ENCODE measurements at places on chromosomes 6 and 20.

DNA sequence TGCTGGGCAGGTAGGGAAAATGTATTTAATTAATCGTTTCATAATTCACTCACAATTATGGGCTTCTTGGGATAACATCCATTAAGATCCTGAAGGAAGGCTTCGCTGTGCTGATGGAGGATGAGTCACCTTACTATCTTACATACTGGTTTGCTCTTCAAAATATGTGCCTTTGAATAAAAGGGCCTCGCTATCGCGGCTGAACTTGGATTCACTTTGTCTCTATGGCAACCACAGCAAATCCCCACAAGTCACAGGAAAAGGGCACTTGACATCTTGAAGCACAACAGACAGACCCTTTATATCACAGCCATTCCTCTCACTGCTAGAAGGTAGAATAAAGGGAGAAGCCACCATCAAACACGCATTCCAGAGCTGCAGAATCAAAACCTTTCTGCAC is 141.3 kb upstream of the MYLIP start:
- DNase-seq = peak; percentile 52

DNA sequence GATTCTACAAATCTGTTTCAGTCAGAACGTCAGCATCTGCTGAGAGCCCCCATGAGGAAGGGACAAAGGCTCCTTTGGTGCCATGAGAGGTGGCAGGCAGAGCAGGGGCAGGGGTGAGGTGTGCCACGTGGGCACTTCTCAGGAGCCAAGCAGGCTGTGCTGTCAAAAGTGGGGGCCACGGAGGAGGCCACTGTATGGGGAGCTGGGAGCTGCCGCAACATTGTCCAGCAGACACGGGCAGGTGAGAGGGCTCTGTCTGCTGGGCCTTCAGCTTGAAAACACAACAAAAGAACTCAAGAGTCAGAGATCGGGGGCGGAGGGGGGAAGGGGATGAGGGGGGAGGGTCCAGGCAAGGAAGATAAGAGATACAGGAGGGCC is 21.6 kb upstream of the FOXP4 start:
- no peak for DNase-seq

GRCh38 chr20:54321352-54322087 is 113.6 kb downstream of the PFDN4 start:
- DNase-seq = no peak

DNA sequence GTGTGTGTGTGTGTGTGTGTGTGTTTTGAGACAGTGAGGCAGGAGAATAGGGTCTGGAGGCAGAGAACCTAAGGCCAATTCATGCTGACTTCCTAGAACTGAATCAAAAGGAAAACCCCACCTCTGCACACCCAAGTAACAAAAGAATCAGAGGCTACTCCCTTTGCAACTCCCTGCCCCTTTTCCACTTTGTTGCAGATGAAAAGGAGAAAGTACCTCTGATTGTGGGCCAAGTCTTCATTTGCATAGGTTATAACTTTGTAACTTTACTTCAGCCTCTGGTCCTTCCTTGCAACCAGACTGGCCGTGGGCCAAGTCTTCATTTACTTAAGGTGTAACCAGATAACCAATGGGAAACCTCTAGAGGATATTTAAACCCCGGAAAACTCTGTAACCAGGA is 168.8 kb downstream of the EYA2 start:
- DNase-seq = no peak

DNA sequence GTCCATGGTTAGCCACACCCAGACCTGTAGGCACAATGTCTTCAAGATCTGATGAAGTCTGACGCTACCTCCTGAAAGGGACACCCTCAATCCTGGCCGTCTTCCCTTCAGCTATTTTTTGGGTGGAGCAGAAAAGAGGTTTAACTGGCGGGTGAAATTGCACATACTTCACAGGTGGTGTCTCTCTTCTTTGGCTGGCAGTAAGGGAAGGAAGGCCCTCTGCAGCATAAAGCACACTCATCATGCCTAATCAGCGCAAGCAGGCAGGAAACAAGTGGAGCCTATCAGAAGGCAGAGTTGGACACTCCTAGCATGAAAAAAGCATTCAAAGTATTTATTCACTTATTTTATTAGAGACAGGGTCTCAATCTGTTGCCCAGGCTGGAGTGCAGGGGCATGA is 32.9 kb downstream of the PNLDC1 start:
- no peak for DNase-seq

GRCh38 chr6:105596284-105596755 is 193.4 kb upstream of the PREP start:
- DNase-seq = no peak

- DNase-seq = no peak
Observed at GRCh38 chr6:165837948-165838745, 175.1 kb upstream of the PDE10A start.

GRCh38 chr20:41110930-41111577 is 26.3 kb upstream of the PLCG1 start:
- DNase-seq = no peak

DNA sequence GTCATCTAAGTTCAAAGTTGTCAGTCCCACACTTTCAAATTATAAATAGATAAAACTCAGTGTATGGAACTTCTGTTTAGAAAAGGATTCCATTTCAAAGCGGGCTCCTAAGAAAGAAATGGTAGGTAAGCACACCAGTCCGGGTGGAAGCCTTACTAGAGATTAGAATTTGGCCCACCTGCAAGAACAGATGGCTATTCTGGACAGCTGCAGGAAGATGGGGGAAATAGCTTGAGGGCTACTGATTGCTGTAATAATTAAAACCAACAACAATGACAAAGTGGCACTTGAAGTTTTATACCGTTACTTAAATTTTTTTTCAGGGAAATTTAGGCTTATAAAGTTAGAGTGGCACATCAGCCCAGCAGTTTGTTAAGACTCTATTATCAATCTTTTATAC is 83.3 kb downstream of the HIVEP2 start:
- DNase-seq = no peak

GRCh38 chr6:157861184-157861583 is 38.1 kb downstream of the SNX9 start:
- no peak for DNase-seq

DNA sequence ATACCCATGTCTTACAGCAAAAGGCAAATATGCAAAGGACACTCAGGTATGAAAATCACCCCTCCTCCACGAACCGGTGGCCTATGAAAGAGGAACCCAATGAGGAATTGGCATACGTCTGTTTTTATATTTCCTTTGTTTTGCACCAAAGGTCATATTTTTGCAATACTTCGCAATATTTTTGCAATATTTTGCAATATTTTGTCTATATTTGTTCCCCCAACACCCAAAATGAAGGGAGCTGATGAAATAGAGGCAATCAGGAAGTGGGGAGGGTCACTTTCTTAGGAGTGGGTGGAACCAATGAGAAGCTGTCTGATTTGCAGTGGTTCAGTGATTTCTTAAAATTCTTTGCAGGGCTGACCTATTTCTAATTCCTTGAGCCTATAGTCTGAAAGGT is 296.8 kb upstream of the TSHZ2 start:
- DNase-seq = no peak

- DNase-seq = no peak
Observed at GRCh38 chr20:48431653-48432493, 395.9 kb downstream of the PREX1 start.

GRCh38 chr6:47631797-47632196 is 66.6 kb upstream of the ADGRF4 start:
- DNase-seq = no peak

- no peak for DNase-seq
Observed at GRCh38 chr6:56282391-56282790, 35.0 kb upstream of the COL21A1 start.

DNA sequence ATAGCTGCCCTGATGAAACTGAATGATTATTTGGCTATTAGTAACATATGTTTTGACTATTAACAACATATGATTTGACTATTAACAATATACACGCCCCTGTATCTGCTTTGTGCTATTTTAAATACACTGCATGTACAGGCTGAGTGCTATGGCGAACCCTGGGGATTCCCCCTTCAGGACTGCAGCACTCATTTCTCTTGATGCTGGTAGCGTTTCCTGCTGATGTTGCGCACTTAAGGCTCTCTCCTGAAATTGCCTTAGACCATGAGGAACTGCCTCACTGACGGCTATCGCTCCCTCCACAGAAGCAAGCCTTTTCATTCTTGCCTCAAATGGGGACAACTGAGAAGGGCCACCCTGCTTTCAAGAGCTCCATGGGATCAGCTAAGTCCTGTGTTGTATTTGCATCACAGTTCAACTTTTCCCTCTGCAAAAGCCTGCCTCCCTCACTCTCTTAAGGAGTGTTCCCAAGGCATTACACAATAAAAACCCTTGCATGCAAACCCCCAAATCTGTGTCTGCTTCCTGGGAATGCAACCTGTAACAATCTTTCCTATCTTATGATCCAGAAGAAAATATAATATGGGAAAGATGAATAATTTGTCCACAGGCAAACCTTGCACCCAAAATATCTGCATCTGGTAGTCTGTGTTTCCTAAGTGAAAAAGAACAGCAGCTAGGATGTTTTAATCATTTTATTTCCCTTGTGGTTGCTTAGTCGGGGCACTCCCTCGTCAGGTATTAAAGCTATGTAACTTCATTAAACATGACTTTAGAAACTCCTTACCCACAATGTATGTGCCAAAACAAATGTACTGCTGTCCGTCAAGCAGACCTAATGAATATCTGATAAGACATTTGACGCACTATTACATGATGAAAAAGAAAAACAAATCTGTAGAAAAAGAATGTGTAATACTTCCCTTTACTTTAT is 456.4 kb downstream of the COL12A1 start:
- DNase-seq = no peak

DNA sequence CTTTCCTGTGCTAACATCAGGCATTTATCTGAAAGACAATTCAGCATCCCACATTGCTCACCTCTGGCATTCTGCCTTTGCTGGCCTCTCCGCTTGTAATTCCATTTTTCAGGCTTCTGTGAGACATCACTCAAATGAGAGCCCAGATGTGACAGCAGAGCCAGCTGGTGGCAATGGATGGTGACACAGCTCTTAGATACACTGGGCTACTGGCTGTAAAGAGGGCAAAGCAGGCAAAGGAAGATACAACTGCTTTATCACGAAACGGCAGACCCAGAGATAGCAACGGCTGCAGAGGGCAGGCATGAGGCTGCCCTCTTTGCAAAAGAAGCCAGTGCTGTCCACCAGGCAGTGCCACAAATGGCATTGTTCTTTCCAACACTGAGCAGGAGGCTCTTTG is 329.8 kb downstream of the KIF16B start:
- no peak for DNase-seq

DNA sequence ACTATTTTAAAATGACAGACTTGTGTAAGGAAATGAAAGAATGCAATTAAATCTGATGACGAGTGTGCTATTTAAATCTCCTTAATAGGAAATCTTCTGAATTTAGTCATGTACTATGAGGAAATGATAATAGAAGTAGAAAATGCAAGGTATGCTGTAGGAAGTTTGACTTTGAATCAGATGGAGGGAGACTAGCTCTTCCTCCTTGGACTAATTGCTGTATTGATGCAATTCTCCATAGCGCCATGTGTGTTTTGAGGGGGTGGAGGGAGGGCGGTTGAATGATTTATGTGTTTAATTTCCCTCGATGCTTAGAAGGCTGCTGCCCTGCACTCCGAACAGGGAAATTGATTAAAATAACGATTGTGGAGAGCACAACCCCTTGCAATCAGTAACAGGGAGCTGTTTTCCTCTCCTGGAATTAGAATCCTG is 214.4 kb upstream of the PRND start:
- no peak for DNase-seq

DNA sequence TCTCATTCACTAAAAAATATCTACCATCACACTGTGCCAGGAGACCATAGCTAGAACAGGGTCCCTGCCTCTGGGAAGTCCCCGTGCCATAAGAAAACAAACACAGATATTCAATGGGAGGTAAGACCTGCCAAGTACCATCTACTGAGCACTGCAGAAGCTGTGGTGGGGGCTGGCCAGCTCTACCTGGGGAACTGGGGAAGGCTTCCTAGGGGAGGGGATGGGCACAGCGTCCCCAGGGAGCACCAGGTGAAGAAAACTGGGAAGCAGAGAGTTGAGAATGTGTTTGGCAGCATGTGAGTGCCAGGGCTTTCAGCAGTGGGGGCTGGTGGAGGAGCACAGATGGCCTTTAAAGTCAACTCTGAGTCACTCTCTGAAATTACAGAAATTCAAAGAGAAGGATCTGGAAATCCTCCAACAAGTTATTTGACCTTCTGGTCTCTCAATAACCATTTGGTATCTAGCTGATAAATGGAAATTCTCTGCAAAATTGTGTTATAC is 85.2 kb downstream of the SHLD1 start:
- DNase-seq = no peak

- DNase-seq = no peak
Observed at GRCh38 chr6:119170447-119171087, 92.1 kb upstream of the FAM184A start.

DNA sequence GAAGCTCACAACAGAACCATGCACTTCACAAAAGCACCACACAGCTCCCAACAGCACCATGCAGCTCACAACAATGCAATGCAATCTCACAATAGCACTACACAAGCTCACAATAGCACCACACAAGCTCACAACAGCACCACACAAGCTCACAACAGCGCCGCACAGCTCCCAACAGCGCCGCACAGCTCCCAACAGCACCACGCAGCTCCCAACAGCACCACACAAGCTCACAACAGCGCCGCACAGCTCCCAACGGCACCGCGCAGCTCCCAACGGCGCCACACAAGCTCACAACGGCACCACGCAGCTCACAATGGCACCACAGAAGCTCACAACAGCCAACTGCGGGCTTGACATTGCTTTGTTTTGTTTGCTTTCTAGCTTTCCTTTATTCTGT is 198.1 kb downstream of the DLL1 start:
- no peak for DNase-seq

DNA sequence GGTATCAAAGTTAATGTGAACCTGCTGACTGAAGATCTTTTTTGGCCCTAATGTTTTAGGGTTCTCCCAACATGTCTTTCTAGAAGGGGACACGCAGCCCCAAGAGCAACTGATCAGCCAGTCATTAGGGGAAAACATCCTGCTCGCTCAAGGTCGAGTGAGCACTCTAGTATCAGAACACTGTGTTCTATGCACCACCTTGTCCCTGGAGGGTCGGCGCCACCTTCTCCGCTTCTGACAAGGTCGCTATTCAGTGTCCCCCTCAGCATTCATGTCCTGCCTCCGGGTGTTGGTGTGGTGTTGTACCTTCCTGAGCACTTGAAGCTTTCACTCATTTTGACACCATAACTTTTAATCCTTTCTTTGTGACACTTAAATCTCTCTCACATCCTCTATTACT is 331.2 kb upstream of the KCNQ5 start:
- DNase-seq = no peak

GRCh38 chr6:31474871-31475286 is 23.1 kb upstream of the MICB start:
- DNase-seq = no peak

DNA sequence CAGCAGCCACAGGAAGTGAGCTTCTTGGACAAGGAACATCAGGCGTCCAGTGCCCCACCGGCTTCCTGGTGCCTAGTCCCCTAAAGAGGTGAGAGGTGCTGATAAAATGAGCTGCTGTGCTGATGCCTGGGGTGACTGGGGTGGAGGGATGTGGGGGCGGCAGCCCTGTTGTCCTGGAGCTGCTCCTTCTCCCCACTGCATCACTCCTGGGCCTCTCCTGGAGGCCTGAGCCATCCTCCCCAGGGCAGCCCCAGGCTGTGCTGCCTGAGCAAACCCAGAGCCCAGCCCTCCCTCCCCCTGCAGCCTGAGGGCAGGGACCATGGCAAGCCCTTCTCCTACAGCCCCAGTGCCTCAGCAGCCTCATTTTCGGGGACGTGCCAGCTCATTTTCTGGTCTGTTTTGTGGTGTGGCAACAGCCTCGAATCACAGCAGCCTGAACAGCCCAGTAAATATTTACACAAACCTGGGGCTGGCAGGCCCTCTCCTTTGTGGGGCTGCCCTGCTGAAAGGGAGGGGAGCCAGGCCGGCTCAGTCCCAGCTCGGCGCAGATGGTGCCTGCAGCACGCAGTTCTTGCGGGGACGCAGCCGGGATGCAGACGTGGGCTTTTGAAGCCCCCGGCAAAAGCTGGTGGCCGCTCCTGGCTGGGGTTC is 259.9 kb downstream of the DLL1 start:
- no peak for DNase-seq

All from nucleus accumbens (tissue), 56 donors.